ENCODE measurements at places on chromosomes 11 and 22. TPM values are rescaled to one million over a fixed set of nuclear protein-coding genes. Genes with fewer than 3 reads are reported as not detected.

- DNase-seq: no peak
These were observed 333.9 kb downstream of the METTL15 start for GRCh38 chr11:28442131-28442530.

The RTN4RL2 gene
- total RNA-seq: 0.48 TPM

The KRTAP5-3 gene
- total RNA-seq: not detected

The OR52H1 gene
- 0.75 TPM for total RNA-seq

Data from kidney epithelial cell (primary cell).